ENCODE measurements at places on chromosomes 1 and 21.

- DNase-seq = no peak
These were observed 271.7 kb upstream of the CSF3R start for GRCh38 chr1:36754366-36754765.

- DNase-seq = no peak
These were observed 9.1 kb upstream of the PDIK1L start for GRCh38 chr1:26102526-26102925.

DNA sequence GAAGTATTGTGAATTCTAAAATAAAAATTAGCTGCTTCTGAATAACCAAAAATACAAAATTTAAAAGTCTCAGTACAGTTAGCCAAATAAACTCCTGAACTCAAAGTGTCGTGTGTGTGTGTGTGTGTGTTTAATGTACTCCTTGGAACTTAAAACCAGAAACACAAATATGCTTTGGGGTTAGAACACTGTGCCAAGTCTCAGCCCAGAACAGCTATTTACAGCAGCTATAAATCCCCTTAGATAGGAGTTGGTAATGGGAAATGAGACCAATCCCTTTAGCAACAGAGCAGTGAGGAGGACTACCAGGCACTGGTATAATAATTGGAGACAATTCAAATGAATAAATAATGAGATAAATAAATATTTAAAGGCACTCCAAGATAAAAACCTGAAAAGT is 83.1 kb downstream of the PATJ start:
- no peak for DNase-seq

DNA sequence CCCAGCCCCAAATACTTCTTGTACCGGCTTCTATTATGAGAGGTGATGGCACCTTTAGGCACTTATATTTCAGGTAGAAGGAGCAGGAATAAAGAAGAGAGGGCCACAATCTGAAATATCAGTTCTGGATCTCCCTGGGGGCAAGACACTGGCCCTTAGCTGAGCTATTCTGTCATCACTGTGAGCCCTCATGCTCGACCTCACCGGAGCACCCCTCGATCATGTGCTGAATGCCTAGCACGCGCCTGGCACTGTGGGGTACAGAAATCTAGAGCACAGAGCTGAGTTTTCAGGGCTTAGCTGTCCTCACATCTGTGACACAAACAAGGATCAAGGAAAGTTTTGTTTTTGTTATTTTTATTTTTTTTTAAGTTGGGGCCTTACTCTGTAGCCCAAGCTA is 7.6 kb upstream of the MX1 start:
- DNase-seq = no peak

DNA sequence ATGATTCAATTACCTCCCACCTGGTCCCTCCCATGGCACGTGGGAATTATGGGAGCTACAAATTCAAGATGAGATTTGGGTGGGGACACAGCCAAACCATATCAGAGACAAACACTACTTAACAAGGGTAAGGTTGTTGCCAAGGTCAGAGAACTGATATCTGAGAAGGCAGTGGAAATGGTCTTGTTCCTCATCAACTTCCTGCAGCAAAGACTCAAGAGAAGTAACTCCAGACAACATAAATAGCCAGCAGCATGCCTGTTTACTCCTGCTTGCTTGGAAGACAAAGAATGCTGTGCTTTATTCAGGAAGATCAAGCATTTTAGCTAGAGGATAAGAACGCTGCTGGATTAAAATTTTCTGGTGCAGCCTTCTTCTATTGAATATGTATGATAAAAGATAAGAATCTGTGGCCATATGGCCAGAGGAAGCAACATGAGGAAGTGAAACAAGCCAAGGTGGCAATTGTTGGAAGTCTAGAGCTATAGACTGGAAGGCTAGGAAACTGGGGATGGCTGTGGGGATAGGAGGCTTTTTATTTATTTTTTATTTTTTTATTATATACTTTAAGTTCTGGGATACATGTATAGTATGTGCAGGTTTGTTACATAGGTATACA is 36.4 kb downstream of the DDAH1 start:
- no peak for DNase-seq
